Activated CD4-positive, alpha-beta T cell treated with anti-CD3 and anti-CD28 coated beads, Interleukin-2, amount 50 U/mL, for 16 hours (primary cell): ENCODE measurements at places on chromosomes 11 and 22.

GRCh38 chr22:37331856-37332536 is 49.7 kb downstream of the CYTH4 start:
- no peak for DNase-seq

DNA sequence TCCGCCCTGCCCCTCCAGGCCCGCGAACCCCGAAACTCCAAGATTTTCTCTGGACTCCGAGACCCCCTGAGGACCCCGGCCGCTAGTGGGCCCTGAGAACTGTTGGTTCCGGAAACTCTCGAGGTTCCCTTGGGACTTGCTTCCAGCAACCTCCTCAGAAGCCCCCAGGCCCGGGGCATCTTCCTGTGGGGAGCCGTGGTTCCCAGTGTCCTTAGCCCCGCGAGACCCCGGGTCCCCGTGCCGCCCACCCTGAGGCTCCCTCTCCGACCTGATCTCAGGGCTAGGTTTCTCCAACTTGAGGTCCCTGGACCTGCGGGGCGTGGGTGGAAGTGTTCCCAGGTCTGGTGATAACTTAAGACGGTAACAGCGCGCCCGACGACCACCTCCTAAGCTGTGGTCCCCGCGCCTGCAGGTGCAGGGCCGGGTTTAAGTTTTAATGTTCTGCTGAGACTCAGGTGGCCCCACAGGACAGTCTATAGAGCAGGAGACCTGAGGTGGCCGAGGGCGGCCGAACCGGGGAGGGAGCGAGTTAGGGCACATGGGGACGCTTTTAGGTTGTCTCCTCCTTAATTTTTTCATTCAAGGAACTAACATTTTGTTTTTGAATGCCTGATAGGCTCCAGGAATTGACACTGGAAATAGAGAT is 720 bp downstream of the FAM118A start:
- no peak for DNase-seq

GRCh38 chr11:70755410-70756158 is 357.3 kb downstream of the CTTN start:
- DNase-seq: peak; percentile 70

- no peak for DNase-seq
These were observed 73.2 kb downstream of the ARHGAP8 start for GRCh38 chr22:44825310-44826150.

GRCh38 chr22:37179126-37179470 is 8.9 kb downstream of the C1QTNF6 start:
- no peak for DNase-seq

DNA sequence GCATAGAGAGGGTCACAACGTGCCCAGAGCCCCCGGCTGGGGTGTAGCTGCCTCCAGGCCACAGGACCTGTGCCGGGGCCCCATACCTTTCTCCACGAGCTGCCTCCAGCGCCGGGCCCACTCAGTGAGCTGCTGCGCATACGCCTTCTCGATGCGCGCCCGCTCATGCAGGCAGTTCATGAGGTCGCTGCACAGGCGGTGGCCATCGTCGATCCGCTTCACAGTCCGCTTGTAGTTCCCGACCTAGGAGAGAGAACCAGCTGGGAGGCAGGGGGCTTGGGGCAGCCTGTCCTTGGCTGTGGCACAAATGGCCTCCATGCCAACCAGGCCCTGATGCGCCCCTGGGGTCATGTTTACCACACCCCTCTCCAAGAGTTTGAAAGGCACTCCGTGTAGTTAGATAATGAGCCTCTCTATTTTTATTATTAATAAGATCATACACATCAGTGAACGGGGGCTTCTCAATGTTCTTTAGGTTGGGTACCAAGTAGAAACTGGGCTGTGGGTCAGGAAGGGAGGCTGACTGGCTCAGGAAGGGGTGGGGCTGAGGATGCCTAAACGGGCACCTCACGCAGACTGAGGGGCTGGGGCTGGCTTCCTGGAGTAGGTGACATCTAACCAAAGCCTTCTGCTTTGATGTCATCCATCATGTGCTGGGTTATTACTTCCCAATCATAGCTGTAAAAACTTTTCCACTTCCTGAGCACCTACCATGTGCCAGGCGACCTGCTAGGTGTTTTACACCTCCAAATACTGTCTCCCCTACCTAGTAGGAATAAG is 36.5 kb upstream of the ARFGAP3 start:
- DNase-seq: peak; percentile 51

GRCh38 chr11:102431404-102431803 is 21.2 kb downstream of the TMEM123 start:
- no peak for DNase-seq

- DNase-seq: no peak
These were observed 111.2 kb downstream of the ZNF280B start for GRCh38 chr22:22397292-22397870.

GRCh38 chr22:34798605-34799004 is 267.4 kb upstream of the ISX start:
- DNase-seq: no peak

- no peak for DNase-seq
These were observed 34.8 kb upstream of the PRODH start for GRCh38 chr22:18970948-18971315.

DNA sequence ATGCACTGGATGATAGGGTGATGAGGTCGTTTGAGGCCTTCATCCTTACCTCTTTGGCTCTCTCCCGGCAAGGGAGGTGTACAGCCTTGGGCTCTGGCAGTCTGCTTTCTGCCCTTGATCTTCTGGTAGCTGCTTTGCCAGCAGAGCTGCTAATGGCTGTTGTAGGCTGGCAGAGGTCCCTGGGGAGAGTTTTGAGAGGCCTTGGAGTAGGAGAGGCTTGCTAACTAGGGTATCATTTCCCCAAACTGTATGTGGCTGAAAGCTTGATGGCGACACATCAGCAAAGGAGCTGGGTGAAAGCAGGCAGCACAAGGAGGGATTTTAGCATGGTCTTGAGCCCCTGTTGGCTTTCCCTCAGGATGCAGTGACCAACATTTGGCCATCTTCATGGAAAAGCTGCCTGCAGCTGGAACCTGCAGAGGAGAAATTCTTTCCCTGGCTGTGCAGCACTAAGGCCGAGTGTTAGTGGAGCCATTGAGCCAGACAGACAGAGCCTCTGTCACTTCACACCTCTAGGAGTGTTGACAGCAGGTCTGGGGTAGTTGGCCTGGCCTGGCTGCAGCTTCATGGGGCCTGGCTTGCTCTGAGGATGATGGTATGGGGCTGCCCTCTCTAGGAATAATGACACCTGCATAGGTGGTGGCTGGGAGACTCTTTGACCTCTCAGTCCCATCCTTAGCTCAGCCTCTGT is 3.5 kb upstream of the AMPD3 start:
- DNase-seq: no peak

GRCh38 chr22:36776722-36777121 is 803 bp upstream of the IFT27 start:
- no peak for DNase-seq
